ENCODE measurements at places on chromosomes 7 and 10. TPM values are rescaled to one million over a fixed set of nuclear protein-coding genes. Genes with fewer than 3 reads are reported as not detected.

- no peaks in the 10 kb centered on the region for H3K4me1 ChIP-seq
- H3K27ac ChIP-seq, result no peak overlapping the region
- no peak overlapping the region for H3K4me3 ChIP-seq
- DNase-seq, result no peak
- no peaks in the 10 kb centered on the region for H3K36me3 ChIP-seq
Observed at GRCh38 chr7:74412056-74412455, 41.6 kb upstream of the GTF2IRD1 start.

- H3K4me3 ChIP-seq, result no peak overlapping the region
- no peaks in the 10 kb centered on the region for H3K36me3 ChIP-seq
- H3K4me1 ChIP-seq, result peaks cover 23% of the 10 kb centered on the region
- H3K27me3 ChIP-seq, result no peaks in the 10 kb centered on the region
- no peak for DNase-seq
- H3K27ac ChIP-seq, result no peak overlapping the region
Observed at GRCh38 chr10:110756876-110757275, 112.7 kb downstream of the RBM20 start.

- H3K36me3 ChIP-seq, result no peaks in the 10 kb centered on the region
- no peak for DNase-seq
- H3K27ac ChIP-seq, result no peak overlapping the region
- no peak overlapping the region for H3K4me3 ChIP-seq
- H3K4me1 ChIP-seq, result no peaks in the 10 kb centered on the region
Observed at GRCh38 chr7:30212701-30213111, 71.7 kb upstream of the ZNRF2 start.

Gene CPN1
- not detected for total RNA-seq

Gene NPY4R2
- not detected for total RNA-seq

Gene CTTNBP2
- total RNA-seq, result not detected

Gene XRCC2
- total RNA-seq, result 10.3 TPM
